Right ventricle myocardium inferior (tissue), 1 donor: ENCODE measurements at places on chromosomes 11 and 22. TPM values are rescaled to one million over a fixed set of nuclear protein-coding genes. Genes with fewer than 3 reads are reported as not detected.

DNA sequence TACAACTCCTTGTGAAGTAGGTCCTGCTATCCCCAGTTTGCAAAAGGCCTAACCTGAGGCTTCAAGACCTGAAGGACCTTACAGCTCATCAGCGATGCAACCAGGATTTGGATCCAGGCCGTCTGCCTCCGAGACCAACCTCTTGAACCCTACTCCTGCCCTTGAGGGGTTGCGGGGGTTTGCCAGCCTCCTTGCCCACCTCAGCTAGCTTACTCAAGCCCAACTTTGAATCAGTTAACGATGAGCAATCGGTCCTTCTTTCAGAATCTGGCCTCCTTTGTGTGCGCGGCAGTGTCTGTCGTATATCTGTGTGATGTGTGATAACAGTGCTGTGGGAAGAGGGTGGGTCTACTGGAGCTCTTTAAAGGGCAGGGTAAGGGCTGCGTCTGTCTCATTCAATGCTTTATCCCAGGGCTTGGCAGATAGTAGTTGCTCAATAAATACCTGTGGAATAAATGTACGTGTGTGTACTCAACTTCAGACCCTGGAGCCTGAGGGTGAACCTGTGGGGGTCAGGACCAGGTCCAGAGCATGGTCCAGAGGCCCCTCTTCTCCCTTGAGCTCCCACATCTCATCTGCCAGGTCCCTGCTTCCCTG, 3.2 kb downstream of the CHRM1 start:
- DNase-seq = no peak

DNA sequence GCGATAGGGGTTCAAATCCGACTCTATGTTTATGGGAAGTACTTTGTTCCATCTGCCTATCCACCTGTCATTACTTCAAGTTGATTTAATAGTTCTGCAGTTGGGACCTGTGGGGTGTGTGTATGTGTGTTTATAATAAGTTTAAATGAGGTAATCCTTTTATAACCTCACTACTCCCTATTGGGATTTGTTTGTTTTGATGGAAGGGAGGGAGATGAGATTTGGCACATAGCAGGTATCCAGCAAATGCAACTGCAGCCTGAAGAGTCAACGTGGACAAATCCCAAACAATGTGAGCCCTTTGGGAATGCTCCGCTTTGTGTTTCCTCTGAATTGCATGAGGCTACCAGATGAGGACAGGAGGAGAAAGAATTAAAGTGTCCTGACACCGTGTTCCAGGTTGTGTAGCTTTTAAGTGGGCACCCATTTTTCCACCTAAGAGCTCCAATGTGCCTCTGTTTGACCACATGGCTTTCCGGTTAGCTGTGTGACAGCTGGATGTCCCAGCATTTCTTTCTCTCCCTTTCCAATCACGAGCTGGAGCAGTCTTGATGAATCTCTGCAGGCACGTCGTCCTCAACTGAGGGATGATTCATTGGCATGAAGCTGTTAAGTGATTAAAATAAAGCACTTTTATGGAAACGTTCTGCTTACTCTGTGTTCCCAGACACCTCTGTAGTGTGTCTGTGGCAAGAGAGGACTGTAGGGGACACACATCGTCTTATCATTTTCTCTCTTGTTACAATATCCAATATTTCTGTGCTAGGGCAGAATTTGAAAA, 610.7 kb downstream of the NTM start:
- no peak for DNase-seq

DNA sequence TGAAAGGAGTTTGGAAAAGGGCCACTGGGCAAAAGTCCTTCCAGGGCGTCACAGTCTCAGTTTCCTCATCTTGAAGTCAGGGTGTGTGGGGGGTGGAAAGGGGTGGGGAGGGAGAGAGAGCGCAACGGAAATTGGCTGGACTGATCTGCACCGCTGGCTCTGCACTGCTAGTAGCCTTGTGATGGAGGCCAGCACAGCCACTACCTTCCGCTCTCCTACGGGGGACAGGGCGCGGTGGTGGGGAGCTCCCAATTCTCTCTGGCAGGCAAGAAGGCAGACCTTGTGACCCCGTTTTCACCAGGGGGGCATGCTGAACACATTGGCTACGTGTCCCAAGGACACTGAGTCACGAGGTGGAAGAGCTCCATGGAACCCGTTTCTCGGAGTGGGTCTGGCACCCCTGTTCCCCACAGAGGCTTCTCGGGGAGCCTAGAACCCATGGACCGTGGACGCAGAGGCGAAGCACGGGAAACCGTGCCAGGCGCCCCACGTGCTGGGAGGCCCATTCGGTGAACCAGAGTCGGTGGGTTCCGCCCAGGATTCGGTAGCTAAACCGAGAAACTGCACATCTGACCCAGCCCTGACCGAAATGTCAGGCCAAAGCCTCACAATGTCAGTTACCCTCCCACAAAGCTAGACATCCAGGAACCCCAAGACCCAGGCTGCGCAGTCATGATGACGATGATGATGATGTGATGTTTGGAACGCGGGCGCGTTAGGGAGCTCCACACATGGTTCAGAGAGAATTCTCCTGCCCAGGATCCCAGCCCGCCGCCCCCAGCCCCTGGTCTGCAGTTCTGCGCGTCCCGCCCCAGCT, 28.3 kb upstream of the WNT11 start:
- peak; percentile 78 for DNase-seq

DNA sequence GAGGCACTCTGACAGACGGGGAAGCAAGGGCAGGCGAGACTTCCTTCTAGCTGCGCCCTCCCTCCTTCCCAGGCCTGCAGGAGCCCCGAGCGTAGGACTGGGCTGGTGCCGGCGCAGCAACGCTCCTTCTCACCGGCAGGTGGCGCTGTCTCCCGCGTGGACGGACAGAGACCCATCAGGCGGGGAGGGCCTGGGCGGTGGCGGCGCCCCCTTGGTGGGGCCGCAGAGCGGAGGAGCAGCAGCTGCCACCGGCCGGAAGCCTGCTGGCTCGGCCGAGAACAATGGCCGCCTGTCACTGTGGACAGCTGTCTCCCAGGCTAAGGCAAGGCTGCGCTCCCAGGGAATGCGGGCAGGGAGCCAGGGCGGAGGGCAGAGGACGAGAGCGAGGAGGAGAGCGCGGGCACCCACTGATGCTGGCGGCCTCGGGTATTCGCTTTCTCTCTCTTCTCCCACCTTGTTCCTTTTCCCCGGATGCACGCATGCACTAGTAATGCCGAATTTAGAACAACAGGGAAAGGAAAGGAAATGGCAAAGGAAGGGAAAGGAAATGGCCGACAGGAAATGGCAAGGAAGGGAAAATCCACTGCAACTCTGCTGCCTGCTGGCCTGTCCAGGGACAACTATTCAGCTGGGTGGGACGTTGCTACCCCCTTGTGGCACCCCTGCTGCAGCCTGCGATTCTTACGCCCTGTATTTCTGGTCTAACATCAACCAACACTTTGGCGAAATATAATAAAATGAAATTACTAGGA, 14.4 kb downstream of the PPM1F start:
- DNase-seq = peak; percentile 96

- DNase-seq = no peak
These were observed 11.6 kb upstream of the ALKBH3 start for GRCh38 chr11:43868852-43869567.

DNA sequence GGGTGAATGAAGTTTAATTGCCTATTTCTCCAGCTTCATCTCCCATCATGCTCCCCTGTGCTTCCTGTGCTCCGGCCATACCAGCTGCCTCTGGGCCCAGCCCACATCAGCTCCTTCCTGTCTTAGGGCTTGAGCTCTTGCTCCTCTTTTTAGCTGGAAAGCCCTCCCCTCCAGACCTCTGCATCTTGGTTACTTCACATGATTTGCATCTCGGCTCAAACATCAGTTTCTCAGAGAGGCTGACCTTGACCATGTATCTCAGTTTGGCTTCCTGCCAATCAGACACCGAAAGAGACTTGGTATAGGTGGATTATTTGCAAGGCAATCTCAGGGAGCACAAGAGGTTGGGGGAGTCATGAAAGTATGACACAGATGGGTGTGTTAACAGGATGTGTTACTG, 73.2 kb upstream of the TIMP3 start:
- DNase-seq = no peak

DNA sequence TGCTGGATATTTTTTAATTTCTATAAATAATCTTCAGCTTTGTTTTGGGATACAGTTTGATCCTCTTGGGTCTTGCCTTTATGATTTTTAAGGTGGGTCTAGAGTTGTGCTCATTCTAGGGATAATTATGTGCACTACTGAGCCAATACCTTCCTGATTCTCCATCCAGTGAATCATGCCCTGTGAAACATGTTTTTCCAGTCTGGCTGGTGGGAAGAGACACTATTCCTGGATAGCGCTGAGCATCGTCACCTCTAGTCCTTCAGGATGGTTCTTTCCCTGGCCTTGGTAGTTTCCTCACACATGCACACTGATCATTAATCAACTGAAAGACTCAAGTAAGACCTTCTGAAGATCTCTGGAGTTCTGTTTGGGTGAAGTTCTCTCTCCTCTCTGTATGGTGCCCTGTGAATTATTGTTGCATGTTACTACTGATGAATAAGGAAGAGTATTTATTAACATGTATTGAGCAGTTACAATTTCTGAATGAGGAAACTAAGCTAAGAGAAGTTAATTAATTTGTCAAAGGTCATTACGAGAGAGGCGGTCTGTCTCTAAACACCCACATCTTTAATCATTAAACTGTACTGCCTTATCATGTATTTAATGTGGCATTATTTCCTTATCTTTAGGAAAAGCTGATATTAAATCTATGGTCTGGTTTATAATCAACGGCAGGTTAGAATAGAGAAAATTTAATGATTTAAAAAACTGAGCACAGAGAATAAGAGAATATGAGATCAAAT, 39.1 kb upstream of the LIPT2 start:
- DNase-seq = no peak

- no peak for DNase-seq
These were observed 5.3 kb upstream of the TNKS1BP1 start for GRCh38 chr11:57330029-57330428.

GRCh38 chr11:103844327-103845215, 191.9 kb upstream of the DDI1 start:
- DNase-seq = no peak

DNA sequence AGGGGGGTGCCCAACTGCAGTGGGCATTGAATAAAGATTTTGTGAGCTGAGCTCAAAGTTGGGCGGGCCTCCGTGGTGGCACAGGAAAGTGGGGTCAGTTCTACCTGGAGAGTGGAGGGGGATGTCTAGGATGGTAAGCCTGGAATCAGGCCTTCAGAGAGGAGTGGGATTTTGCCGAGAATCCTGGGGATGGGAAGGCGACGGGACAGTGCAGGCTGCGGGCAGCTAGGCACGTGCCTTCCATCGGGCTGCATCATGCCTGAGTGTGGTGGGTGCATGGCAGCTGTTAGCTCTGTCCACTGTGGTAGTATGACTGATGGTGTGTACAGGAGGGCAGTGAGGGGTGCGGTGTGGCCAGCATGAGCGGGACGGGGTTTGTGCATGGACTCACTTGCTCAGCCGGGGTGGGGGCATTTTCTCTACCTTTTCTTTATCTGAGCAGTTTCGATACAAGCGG, 3.6 kb downstream of the SHANK3 start:
- no peak for DNase-seq

- DNase-seq = no peak
These were observed 823.6 kb downstream of the TBC1D22A start for GRCh38 chr22:47586038-47586437.

DNA sequence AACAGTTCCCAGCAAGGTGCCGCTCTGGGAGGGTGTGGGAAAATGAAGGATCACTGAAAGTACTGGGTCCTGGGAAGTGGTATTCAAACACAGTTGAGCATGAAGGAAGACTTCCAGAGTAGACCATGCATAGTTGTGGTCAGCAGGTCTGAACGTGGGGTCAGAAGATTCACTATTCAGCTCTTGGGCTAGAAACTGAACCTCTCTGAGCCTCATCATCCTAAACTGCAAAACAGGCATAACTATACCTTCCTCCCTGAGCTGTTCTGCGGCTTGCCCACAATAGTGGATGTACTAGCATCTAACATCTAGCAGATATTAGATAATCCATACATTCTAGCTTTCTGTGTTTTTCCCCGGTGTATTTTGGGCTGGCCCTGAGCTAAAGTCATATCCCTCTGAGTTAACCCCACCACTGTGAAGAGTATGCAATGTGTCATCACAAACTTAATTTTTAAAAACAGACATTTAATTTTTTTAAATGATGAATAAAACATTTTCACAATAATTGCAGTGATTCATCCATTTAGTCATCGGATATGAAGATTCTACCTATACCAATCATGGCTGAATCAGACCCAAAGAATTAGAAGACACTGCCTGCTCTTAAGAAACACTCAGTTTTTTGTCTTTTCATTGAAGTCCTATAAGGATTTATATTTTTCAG, 179.1 kb downstream of the BLID start:
- no peak for DNase-seq

DNA sequence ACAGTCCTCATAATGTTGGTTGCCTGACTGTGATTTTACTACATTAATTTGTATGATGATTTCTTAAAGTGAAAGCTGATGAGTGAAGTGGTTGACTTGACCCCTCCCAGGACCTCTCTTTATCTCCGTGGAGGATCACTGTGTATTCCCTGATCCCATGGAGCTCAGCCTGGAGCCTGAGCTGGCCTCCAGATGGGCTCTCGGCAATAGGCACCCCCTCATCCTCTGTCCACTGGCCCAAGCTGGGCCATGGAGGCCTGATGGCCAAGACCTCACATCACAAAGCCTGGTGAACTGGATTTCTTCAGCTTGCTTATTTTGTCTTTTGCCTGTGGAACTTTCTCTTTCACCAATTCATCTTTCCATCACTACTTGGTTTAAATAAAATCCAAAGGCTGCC, 75.2 kb downstream of the WNT11 start:
- no peak for DNase-seq

Gene TMEM191C
- 1.2 TPM for total RNA-seq

Gene ADAMTS8
- total RNA-seq = 0.57 TPM

Gene PRG3
- total RNA-seq = not detected

Gene CRYBA4
- total RNA-seq = not detected

Gene ZPR1
- total RNA-seq = 23.3 TPM

Gene MOV10L1
- total RNA-seq = not detected

Gene PKP3
- total RNA-seq = 0.32 TPM

Gene DEFB131B
- total RNA-seq = not detected

Gene TMEM45B
- not detected for total RNA-seq
